HAP-1 (cell line): ENCODE measurements at places on chromosomes 13 and 19.
A peak's percentile ranks its signal among the peaks of the same experiment; 100 is the strongest.

DNA sequence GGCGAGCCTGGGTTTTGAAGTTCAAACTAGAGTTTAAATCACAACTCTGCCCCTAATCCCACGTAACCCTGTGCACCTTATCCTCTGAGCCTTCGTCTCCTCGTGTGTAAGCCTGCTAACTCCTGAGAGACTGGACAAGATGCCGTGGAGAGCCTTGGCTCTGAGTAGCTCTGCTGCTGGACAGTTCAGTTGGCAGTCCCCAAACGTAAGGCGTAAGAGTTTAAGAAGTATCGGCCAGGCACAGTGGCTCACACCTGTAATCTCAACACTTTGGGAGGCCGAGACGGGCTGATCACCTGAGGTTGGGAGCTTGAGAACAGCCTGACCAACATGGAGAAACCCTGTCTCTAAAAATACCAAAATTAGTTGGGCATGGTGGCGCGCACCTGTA is 4.7 kb upstream of the CD79A start:
- DNase-seq: peak; percentile 32

DNA sequence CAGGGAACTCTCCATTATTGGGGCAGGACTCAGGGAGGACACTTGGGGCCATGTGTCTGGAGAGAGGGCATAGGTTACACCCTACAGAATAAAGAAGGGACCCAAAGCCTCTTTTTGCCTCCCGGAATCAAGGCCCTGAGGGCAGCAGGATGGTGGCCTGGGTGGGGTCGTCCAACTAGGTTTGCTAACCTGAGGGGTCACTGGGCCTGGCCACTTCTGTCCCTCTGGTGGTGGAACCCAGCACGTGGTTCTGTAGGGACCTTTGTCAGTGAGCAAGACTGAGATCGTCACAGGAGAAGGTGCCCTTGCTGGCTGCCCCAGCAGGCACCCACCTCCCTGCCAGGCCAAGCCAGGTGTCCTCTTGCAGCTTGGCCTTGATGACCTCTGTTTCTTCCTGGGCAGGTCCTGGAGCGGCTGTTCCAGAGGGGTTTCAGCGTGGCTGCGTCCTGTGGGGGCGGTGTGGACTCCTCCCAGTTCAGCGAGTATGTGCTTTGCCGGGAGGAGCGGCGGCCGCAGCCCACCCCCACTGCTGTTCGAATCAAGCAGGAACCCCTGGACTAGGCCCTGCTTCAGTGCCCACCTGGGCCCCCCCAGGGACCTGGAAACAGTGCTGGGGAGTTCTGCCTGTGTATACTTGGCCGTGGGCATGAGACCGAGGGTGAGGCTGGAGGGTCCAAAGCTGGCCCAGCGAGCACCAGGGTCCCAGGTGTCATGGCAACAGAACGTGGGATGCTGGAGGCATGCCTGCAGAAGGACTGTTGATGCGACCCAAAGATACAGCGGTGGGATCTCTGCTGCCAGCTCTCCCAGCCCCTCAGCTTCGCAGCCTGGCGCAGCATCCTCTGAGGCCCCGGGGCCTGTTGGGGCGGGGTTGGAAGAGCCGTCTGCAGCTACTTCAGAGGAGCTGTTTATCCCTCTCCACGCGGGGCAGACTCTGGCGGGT is 16.0 kb downstream of the KCTD15 start:
- DNase-seq: no peak

GRCh38 chr13:47723898-47724297 is 277.2 kb downstream of the SUCLA2 start:
- DNase-seq: no peak

GRCh38 chr13:99215184-99215830 is 14.7 kb downstream of the UBAC2 start:
- no peak for DNase-seq

DNA sequence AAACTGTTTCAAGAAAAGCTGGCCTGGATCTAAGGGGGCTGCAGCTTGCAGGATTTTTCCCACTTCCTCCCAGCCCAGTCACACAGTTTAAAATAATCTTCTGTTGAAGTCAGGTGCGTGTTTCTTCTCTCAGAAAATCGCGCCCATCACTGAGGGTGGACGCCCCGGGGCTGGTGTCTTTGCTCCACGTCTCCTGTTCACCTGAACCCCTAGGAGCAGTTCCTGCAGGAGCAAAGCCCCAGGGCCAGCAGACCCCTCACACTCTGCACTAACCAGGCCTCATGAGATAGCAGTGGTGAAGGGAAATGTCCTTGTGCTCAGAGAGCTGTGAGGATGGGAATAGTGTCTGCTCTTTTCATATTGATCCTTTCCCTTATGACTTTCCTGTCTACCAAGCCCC is 920 bp upstream of the SIGLEC7 start:
- no peak for DNase-seq

DNA sequence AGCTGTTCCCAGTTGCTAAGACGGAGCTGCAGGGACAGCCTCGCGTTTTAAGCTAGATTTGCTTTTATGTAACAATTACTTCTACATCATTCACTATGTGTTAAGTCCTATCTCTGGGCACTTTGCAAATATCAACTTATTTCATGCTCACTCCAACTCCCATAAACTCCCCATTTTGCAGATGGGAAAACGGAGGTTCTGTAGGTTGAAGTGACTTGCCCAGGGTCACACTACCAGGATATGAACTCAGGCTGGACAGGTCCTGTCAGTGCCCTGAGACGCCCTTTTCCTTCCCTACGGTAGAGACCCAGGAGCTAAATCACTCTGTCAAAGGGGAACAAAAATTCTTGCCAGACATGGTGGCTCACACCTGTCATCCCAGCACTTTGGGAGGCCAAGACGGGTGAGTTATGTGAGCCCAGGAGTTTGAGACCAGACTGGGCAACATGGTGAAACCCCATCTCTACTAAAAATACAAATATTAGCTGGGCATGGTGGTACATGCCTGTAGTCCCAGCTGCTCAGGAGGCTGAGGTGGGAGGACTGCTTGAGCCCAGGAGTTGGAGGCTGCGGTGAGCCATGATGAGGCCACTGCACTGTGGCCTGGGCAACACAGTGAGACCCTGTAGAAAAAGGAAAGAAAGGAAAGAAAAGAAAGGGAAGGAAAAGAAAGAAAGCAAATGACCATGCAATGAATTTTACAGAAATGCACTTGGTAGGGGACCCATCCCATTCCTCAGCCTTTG is 14.5 kb upstream of the NFIC start:
- no peak for DNase-seq

DNA sequence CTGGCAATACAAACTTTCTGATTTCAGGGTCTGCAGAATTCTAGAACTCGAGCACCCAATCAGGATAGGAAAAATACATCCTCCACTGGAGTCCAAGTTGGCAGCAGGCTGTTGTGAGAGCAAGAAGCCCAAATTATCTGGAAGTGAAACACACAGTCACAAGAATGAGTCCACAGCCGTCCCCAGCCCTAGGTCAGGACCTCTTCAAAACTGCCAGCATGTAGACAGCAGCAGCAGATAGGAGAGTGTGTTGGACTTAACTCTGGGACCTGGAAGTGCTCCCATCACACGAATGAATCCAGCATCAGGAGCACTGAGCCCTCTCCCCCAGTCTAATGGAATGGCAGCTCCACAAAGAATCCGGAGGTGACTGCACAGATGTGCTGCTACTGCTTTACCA is 420.7 kb downstream of the OXGR1 start:
- DNase-seq: no peak
